ENCODE measurements at places on chromosomes 6 and 20. TPM values are rescaled to one million over a fixed set of nuclear protein-coding genes. Genes with fewer than 3 reads are reported as not detected.

- H3K4me1 ChIP-seq = peaks cover 32% of the 10 kb centered on the region
- H3K36me3 ChIP-seq = peaks cover 1% of the 10 kb centered on the region
- H3K27me3 ChIP-seq = no peaks in the 10 kb centered on the region
- H3K27ac ChIP-seq = peak overlapping the region; percentile 15
These were observed 4.5 kb upstream of the RAMACL start for GRCh38 chr6:166591026-166591425.

CDH4 gene
- total RNA-seq = 1.6 TPM

TCP11 gene
- 0.24 TPM for total RNA-seq

DNA sequence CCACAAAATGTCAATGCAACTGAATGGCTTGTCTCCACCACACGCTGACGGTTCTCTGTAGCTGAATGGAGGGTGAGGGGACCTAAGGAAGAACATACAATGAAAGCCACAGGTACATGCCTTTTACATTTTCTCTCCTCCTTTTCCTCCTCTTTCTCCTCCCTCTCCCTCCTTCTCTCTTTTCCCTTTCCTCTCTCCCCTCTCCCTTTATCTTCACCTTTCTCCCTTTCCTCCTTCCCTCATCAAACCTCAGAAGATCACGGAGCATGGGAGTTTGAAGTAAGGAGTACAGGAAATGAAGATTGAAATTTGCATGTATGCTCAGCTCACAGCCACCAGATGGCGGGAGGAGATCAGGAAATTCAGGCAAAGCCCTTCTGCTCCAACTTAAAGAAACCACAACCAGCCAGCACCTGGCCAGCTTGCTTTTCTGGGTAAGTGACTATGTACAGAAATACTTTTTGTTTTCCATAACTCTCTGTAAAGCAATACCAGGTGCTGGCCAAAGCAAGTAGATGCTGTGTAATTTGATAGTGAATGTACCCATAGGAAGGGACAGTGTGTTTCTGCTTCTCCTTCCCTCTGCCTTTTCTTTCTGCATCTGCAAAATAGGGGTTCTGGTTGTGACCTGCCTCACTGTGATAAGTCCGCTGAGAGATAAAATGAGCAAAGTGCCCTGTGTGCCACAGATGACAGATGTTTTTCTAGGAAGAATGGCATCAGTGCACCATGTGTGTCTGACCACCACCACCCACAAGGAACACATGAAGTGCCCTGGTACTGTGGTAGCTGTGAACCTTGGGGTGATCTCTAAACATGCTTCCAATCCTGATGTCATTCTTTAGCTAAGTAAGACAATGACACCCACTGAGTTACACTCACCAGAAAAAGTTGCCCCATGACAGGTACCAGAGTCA is 18.6 kb upstream of the FOXO3 start:
- peak overlapping the region; percentile 16 for H3K4me3 ChIP-seq
- peaks cover 1% of the 10 kb centered on the region for H3K27me3 ChIP-seq
- no peak overlapping the region for H3K27ac ChIP-seq
- peaks cover 2% of the 10 kb centered on the region for H3K4me1 ChIP-seq
- no peak for DNase-seq

DNA sequence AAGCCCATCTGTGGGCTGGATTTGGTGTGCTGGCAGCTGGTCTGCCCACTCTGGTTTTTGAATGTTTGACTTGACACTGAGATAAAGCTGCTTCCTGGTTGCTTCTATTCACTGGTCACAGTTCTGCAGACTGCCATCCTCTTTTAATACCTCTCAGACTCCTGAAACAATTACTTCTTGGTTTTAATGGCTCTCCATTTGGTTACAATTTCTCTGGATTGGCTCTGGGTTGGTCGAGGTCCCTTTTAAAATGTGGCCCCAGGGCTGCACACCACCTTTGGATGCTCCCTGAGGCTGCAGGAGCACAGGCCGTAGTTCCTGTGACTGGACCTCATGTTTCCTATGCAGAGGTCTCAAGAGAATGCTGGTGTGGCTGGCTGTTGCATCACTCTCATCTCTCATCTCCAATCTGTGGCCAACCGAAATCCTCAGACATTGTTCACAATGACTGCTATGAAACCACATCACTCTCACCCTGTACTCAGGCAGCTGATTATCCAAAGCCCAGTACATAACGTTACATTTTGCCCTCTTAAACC is 98.5 kb downstream of the INSM1 start:
- no peaks in the 10 kb centered on the region for H3K27me3 ChIP-seq
- peaks cover 4% of the 10 kb centered on the region for H3K4me1 ChIP-seq
- H3K36me3 ChIP-seq = peaks cover 2% of the 10 kb centered on the region
- DNase-seq = no peak

DNA sequence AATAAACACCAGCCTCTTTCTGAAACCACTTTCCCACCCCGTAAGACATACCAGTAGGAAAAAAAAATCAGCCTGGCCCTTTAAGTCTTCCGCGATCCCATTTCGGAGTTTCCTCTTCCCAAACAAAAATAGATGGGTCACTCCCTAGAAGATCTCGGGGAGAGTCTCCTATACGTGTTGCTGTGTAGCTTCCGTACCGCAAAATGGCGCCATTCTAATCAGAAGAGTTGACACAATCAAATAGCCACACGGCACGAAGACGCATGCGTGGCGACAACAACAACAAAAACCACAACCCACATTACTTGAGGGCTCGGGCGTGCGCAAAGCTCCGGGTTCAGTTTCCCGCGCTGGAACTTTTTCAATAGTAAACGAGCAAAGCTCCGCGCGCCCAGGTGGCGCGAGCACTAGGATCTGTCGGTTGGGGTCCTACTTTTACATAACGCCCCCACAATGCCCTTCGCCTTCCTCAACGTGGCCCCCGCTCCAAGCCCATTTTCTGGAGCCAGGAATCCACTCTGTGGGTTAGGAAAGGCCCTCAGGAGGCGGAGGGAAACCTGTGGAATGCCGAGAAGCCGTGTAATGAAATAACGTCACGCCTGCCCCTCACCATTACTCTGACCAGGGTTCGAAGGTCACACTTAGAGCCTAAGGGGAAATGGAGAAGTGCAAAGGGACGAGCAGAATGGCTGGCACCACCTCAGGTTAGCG is at the start of gene GPANK1:
Gene GPANK1 (minus strand): TSS at position 208 of the 711 bp plus-strand sequence. CDS start 519 bp downstream, outside the sequence.
- H3K27ac ChIP-seq = peak within 1 kb of the TSS; percentile 95
- H3K4me1 ChIP-seq = peaks cover 50% of the 10 kb centered on the region
- H3K36me3 ChIP-seq = peaks cover 13% of the 10 kb centered on the region
- DNase-seq = peak; percentile 61

FHL5 gene
- total RNA-seq = 4.5 TPM

DNA sequence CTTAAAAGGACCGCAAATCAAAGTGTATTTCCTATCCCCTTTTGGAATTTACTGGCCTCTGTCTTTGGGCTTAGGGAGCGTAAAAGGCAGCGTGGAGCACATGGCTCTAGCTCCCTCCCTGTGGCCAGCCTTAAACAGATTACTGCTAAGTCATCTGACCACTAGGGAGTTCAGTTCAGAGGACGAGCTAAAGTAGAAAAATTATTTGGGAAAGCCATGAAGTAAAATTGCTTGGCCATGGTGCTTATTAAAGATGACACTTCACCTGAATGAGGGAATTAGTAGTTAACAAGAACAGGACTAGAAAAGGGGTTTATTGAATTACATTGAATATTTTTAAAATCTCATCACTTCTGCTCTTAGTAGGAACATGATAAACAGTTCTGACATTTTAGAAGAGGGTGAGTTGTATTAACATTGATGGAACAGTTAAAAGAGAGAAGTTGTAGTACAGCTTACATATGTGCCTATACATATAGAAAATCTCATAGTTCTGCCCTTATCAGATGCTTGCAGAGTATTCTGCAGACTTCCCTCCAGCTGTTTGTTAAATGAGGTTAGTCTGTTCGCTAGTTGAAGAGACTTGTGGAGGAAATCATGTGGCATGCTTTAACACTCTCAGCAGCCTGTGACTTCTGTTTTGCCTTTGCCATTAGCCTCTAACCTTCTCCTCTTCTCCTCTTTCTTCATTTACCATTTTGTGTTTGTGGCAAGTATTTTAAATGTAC is 31.2 kb upstream of the MAPK13 start:
- no peak for DNase-seq
- no peak overlapping the region for H3K4me3 ChIP-seq
- H3K27me3 ChIP-seq = no peaks in the 10 kb centered on the region

DNA sequence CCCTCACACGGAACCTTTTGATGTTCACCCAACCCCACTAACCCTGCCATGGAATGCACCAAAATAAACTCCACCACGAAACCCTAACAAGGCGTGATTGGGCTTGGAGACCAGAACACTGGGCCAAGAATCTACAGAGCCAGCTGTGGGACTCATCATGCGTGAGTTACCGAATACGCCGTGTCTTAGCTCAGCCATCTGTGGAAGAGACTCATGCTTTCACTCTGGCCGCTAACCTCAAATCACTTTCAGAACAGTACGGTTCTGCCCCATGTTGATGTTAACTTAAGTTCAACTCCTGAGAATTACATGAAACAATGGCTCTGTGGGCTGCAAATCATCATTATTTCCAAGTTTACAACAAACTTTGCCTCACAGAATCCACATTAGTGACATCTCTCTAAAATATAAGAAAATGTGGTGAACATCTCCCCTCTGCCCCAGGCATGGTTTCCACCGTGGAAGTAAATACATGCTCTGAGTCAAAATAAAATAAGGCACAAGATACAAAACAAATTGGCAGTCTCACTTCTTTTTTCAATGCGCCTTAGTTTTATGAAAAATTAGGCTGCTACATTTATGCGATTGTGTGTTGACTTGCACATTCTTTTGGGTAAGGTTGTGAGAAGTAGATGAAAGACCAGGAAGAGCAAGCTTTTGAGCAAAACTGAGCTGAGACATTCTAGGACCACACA is 308.9 kb upstream of the EXOC2 start:
- H3K4me1 ChIP-seq = peaks cover 5% of the 10 kb centered on the region
- H3K27ac ChIP-seq = no peak overlapping the region
- no peaks in the 10 kb centered on the region for H3K36me3 ChIP-seq
- H3K27me3 ChIP-seq = peaks cover 42% of the 10 kb centered on the region
- DNase-seq = no peak
- no peak overlapping the region for H3K4me3 ChIP-seq

SOBP gene
- total RNA-seq = 7.6 TPM

DNA sequence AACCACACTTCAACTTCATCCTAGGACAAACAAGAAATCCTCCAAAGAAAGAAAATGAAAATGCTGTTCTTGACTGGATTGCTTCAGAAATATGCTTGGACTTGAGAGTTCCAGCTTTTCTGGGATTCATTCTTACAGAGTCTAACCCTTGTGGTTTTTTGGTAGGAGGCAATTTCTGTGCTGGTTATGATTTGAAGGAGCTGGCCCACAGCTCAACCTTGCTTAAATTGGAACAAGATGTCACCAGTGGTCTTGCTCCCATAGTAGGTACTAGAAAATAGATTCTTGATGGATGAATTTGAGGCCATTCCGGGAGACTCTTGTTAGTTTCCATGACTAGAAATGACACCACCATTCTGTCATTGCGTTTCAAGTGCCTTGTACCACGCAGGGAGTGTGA is 54.3 kb upstream of the BMP6 start:
- H3K27me3 ChIP-seq = peaks cover 2% of the 10 kb centered on the region
- H3K4me3 ChIP-seq = no peak overlapping the region
- H3K4me1 ChIP-seq = peaks cover 40% of the 10 kb centered on the region
- DNase-seq = no peak

- no peaks in the 10 kb centered on the region for H3K27me3 ChIP-seq
- no peak overlapping the region for H3K27ac ChIP-seq
- no peaks in the 10 kb centered on the region for H3K36me3 ChIP-seq
- DNase-seq = no peak
- peaks cover 4% of the 10 kb centered on the region for H3K4me1 ChIP-seq
- H3K4me3 ChIP-seq = no peak overlapping the region
These were observed 44.7 kb upstream of the ADGRF4 start for GRCh38 chr6:47653706-47654105.

- no peak overlapping the region for H3K27ac ChIP-seq
- peaks cover 14% of the 10 kb centered on the region for H3K4me1 ChIP-seq
- no peak for DNase-seq
- no peak overlapping the region for H3K4me3 ChIP-seq
- H3K27me3 ChIP-seq = peaks cover 15% of the 10 kb centered on the region
These were observed 2.4 kb downstream of the COL11A2 start for GRCh38 chr6:33189625-33190448.

DNA sequence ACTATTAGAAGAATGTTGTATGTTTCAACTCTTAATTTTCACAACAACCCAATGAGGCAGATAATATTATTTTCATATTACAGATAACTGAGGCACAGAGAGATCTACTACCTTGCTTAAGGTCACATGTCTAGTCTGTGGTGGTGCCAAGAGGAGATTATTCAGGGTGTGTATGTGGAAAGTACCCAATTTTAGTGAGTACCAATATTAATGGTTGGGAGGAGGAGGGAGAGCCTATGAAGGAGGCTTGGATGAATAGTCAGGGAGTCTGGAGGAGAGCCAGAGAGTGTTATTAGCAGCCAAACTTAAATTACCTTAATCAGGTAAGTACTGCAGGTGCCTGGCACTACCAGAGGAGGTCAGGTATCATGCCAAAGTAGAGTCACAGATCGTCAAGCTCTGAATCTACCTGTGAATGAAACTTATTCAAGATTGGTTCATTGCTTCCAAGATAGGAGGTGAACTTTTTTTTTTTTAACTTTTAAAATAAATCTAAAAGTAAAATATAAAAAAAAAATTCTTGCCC is 10.9 kb upstream of the CALHM6 start:
- peaks cover 39% of the 10 kb centered on the region for H3K4me1 ChIP-seq
- no peaks in the 10 kb centered on the region for H3K36me3 ChIP-seq
- no peak for DNase-seq
- H3K27ac ChIP-seq = no peak overlapping the region
- no peak overlapping the region for H3K4me3 ChIP-seq
- no peaks in the 10 kb centered on the region for H3K27me3 ChIP-seq

Measured in mesothelial cell of epicardium (in vitro differentiated cells).